ENCODE measurements at places on chromosomes 6 and 20. TPM values are rescaled to one million over a fixed set of nuclear protein-coding genes. Genes with fewer than 3 reads are reported as not detected.

LAMA2 gene
- 1.9 TPM for total RNA-seq

- no peak for DNase-seq
These were observed 101.6 kb downstream of the FOXF2 start for GRCh38 chr6:1491025-1491424.

GRCh38 chr20:731891-732560 lies 36.3 kb downstream of the SLC52A3 start:
- DNase-seq: no peak

DNA sequence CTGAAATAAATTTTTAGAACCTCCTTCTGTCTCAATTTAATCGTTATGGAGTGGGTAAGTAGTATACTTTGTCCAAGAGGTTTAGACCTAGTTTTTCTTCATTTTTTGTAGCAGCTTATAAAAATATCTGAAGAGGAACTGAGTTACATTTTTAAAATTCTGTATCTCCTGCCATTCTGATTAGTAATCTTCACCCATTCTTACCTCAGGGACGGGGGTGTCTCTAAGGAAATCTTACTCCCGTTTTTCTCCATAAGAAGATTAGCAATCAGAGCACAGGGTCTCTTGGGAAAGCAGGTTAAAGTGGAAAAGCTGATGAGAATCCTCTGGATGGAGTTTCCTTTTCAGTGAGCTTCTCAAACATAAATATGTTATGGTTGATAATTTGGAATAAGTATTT lies 259.3 kb upstream of the FAM83B start:
- DNase-seq: no peak

GRCh38 chr6:8845690-8846089 lies 410.3 kb upstream of the SLC35B3 start:
- DNase-seq: no peak
